Activated CD4-positive, alpha-beta T cell treated with anti-CD3 and anti-CD28 coated beads, Interleukin-2, amount 10 ng/mL, durations not matched to agents 24 days and 14 days (primary cell): ENCODE measurements at places on chromosomes 11 and 22. TPM values are rescaled to one million over a fixed set of nuclear protein-coding genes. Genes with fewer than 3 reads are reported as not detected.

IFITM10 gene
- total RNA-seq, result 0.12 and 0.14 TPM in 2 replicates

SEPTIN3 gene
- total RNA-seq, result 5.7 and 6.8 TPM in 2 replicates

PKP3 gene
- total RNA-seq, result not detected in 2 replicates

TYR gene
- not detected in 2 replicates for total RNA-seq

KMT5B gene
- total RNA-seq, result 33.9 and 34.7 TPM in 2 replicates

SLC29A2 gene
- total RNA-seq, result 17.4 and 18.9 TPM in 2 replicates

FAM83F gene
- total RNA-seq, result 0.17 and 0.23 TPM in 2 replicates

SYT13 gene
- not detected in 2 replicates for total RNA-seq
